Glutamatergic neuron (in vitro differentiated cells): ENCODE measurements at places on chromosomes 4 and X. TPM values are rescaled to one million over a fixed set of nuclear protein-coding genes. Genes with fewer than 3 reads are reported as not detected.

Gene OPN1MW3
- not detected for total RNA-seq

Gene HTN3
- total RNA-seq, result not detected

Gene MAGEA2B
- total RNA-seq, result 10.6 TPM

Gene ASB5
- total RNA-seq, result not detected

Gene USP17L15
- not detected for total RNA-seq

Gene CNKSR2
- total RNA-seq, result 18.5 TPM

Gene DRD5
- not detected for total RNA-seq

Gene CYLC1
- not detected for total RNA-seq

Gene MGAT4D
- not detected for total RNA-seq

Gene PDCL2
- total RNA-seq, result not detected

Gene BCLAF3
- total RNA-seq, result 22.3 TPM
